ENCODE measurements at places on chromosomes 6 and 20. TPM values are rescaled to one million over a fixed set of nuclear protein-coding genes. Genes with fewer than 3 reads are reported as not detected.

PPP1R3G gene
- total RNA-seq, result 0.16 TPM

TAF8 gene
- total RNA-seq, result 19.7 TPM

MRPL2 gene
- 12.0 TPM for total RNA-seq

TOMM6 gene
- total RNA-seq, result 30.8 TPM

MAP1LC3A gene
- total RNA-seq, result 28.1 TPM

SLC22A16 gene
- total RNA-seq, result not detected

NT5E gene
- 111 TPM for total RNA-seq

ASIP gene
- not detected for total RNA-seq

ARFGEF3 gene
- 2.1 TPM for total RNA-seq

PNPLA1 gene
- total RNA-seq, result not detected

CDSN gene
- not detected for total RNA-seq

TPD52L1 gene
- 5.3 TPM for total RNA-seq

PRDM1 gene
- total RNA-seq, result 4.8 TPM

COL9A1 gene
- not detected for total RNA-seq

SLC35A1 gene
- 30.1 TPM for total RNA-seq

NMBR gene
- 0.16 TPM for total RNA-seq

HELZ2 gene
- total RNA-seq, result 101 TPM

CLVS2 gene
- not detected for total RNA-seq

NKX2-4 gene
- not detected for total RNA-seq

CSNK2A1 gene
- total RNA-seq, result 154 TPM

SIGLEC1 gene
- not detected for total RNA-seq

Measured in bladder microvascular endothelial cell (primary cell).